ENCODE measurements at places on chromosomes 2 and 18.

- peak; percentile 49 for DNase-seq
Observed at GRCh38 chr18:45836242-45837205, 11.0 kb downstream of the SIGLEC15 start.

DNA sequence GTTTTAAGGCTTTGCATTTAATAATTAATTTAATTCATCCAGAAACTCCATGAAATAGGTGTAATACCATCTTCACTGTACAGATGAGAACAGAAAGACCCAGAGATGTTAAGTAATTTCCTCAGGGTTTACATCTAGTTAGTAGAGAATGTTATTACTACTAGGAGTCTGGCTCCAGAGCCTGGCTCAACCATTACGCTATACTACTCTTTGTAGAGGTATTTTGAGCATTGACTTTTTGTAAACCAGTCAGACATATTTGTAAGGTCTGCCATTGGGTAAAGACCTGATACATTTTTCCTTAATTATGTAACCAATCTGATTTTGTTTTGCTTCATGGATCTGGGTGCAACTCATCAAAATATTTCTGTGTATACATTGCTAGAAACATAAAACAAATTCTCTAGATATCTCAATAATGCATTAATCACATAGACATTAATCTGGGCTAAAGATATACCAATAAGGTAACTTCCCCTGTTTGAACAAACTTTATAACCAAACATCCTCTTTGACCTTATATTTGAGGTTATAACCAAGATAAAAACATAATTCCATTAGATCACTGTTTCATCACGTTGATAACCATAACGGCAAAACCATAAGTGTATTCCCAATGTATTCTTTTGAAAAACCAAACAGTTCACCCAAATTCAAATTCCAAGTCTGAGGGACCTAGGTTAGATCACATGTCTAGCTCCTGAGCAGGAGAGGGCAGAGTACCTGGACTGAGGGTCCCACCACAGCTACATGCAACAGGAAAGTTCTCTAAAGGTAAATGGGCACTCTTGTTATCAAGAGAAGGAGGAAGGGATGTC is 135.0 kb downstream of the IKZF2 start:
- DNase-seq: no peak

DNA sequence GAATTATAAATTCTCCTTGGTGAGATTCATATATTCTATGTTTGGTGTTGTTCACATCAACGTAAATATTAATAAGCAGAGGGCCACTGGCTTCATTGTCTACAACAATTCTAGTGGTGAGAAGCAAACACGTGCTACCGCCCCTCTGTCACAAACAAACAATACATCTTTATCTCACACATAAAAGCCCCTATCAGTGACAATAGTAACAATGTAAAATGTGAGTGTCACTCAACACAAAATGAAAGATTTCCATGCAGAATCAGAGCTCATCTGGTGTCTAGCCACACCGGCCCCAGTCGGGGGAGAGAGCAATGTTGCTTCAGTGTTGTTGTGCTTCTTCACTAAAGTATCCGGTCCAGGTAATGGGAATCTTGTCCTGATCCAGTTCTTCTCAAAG is 932.6 kb downstream of the SOCS6 start:
- no peak for DNase-seq

DNA sequence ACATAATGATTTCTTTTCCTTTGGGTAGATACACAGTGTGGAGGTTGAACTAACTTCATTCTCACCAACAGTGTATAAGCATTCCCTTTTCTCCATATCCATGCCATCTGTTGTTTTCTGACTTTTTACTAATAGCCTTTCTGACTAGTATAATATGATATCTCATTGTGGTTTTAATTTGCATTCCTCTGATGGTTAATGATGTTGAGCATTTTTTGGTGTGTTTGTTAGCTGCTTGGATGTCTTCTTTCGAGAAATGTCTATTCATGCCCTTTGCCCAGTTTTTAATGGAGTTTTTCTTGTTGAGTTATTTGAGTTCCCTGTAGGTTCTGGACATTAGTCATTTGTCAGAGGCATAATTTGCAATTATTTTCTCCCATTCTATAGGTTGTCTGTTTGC is 59.8 kb downstream of the MARCHF4 start:
- no peak for DNase-seq

DNA sequence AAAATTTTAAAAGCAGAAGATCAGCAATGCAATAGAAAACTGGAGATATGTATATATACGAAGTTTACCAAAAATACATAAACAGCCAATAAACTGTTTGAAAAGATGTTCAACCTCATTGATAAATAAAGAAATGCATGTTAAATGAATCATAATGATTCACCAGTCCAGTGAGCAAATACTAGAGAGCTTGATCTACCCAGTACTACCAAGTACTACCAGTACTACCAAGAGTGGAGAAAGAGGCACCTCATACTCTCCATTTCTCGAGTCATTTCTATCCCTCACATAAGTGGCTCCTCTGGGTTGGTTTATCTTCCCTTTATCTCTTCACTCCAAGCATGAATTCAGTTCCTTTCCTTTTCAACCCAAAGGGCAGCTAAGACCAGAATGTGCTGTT is 138.9 kb downstream of the MREG start:
- no peak for DNase-seq

DNA sequence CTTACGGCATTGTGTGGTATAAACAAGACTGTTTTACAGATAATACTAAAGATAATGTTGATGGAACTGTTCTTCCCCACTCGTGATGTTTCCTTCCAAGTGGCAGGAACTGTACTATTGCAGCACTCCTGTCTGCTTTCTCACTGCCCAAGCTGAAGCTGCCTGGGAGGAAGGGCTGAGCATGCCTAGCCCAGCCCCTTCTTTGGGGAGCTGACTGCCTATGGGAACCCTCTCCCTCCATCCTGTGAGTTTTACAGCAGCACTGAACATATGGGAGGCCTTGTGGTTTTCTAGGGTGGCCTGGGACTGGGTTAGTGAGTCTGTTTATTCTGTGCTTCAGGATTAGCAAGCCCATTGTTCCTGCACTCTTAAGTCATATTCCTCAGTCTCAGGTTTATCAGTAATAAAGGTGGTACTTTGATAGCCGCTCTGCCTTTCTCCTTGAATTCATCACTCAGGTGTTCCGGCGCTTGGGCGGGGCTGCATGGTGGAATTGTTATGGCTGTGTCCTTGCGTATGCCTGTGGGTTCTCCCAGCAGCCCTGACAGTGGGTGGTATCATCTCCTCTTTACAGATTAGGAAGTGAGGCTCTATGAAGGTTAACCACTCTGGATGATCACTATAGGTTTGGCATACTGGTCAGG is 379.7 kb downstream of the PTPRM start:
- peak; percentile 64 for DNase-seq

DNA sequence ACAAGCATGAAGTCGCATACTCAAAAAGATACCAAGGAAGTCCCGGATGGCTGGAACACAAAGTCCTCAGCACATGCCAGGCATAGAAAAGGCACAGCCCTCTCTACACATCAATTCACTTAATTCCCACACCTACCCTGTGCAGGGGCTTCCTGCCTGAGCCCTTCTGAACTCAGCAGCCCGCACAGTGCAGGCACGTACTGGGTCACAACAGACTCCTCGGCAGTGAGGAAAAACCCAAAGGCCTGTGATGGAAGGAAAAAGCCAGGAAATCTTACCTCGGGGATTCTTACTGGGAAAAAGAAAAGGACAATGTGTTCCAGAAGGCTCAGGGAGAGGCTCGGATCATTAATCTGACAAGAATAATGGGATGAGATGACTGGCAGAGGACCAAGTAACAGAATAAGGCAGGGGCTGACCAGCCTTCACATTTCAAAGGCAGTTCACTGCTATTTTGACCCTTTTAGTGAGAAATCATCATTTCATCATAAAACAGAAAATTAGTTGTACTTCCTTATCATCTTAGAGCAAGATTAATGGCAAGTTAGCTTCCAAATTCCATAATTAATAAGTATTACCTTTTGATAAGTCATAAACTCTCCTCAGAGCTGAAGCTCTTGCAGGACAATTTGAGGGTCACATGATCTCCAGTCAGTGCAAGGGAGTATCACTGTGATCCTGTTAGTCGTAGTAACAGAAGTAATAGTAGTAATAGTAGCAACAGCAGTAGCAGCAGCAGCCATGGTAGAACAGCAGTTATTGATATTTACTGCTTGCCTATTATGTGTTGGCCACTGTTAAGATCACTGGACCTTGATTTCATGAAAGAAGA is 87.4 kb downstream of the STK39 start:
- DNase-seq: no peak

- DNase-seq: no peak
Observed at GRCh38 chr2:63977904-63978303, 41.3 kb downstream of the VPS54 start.

GRCh38 chr2:71215447-71215846 is 11.5 kb downstream of the PAIP2B start:
- peak; percentile 61 for DNase-seq

DNA sequence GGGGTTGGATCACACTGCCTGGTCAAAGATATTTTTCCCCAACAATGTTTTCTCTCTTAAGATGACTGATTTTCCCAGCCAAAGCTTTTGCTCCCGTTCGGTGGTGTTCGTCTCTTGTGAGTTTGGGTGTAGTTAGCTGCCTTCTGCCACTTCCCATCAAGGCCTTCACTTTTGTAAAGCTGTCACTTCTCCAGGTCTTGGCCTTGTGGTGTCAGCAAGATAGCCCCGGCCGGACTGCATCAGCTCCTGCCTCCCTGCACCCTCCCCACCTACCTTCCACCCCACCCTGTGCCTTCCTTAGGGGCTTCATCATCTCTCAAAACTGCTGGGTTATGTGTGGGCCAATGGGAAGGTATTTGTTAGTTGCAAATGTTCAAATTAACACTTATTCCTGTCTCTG is 228.9 kb downstream of the BCL11A start:
- no peak for DNase-seq

DNA sequence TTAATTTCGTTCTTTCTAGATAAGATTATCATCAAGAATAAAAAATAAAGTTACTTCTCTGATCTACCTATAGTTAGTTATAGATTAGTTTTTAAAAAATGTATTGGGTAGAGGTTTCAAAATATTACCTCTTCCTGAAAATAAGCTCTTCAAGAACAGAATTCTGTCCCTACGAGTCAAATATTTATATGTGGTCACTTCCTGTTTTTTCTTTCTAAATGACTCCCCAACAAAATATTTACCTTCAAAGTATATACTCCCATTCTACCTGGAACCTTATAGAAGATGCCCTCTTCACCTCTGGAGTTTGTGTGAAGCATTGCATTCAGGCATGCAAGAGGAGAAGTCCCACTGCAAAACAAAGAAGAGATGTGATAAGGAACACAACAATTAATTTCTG is 72.3 kb downstream of the ASXL2 start:
- DNase-seq: no peak

- DNase-seq: no peak
Observed at GRCh38 chr2:179604598-179604997, 256.8 kb downstream of the ZNF385B start.

- DNase-seq: no peak
Observed at GRCh38 chr2:224736227-224736626, 20.1 kb upstream of the CCDC195 start.

GRCh38 chr2:233350708-233351107 is 3.6 kb upstream of the DGKD start:
- peak; percentile 99 for DNase-seq

DNA sequence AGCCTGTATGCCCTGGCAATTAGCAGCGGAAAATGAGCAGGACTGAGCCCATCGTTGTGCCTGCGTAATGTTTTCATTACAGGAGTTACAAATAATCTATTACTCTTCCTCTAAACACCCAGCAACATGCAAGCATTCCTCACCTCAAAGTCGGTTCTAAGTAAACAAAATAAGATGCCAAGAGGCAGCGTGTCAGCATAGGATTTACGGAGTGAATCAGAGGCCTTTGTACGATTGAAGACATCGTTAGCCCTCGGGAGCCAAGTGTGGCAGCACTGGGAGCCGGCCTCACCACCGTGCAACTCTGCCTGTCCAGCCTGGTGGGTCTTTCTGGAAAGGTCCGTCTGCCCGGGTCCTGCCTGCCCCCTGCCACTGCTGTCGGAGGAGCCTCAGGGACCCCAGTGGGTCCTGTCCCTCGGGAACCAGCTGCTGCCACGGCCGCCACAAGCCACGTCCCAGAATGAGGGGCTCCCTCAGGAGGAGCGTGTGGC is 80.1 kb upstream of the CTDP1 start:
- DNase-seq: no peak

DNA sequence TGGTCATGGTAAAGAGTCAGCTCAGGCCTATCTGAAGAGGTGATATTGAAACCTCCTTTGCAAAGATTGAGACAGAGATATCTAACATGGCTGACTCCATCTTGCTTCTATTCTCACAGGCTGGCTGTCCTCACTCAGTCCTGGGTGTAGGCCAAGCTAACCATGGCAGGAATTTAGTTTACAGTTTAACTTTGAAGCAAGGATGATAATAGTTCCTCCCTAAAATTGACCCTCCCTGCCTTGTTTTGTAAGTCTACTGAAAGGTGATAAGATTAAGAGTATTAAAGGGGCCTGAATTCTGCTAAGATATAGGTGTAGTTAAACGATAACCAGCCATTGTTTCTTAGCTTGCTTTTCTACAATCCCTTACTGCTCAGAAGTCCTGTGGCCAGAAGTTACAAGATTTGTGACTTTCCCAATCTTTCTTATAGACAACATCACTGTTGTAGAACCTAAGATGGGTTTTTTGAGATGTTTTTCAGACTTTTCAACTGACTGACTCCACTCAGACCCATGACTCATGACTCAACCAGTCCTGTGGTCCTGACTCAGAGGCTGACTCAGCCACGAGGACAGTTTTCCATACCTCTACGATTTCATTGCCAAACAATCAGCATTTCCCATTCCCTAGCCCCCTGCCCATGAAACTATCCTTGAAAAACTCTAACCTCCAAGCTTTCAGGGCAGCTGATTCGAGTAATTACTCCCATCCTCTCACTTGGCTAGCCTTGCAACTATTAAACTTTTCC is 195.7 kb upstream of the SESTD1 start:
- peak; percentile 49 for DNase-seq

- DNase-seq: no peak
Observed at GRCh38 chr18:49617329-49617695, 55.5 kb downstream of the LIPG start.

All from PC-9 (cell line).